ENCODE measurements at places on chromosomes 1 and 21.
A peak's percentile ranks its signal among the peaks of the same experiment; 100 is the strongest.

DNA sequence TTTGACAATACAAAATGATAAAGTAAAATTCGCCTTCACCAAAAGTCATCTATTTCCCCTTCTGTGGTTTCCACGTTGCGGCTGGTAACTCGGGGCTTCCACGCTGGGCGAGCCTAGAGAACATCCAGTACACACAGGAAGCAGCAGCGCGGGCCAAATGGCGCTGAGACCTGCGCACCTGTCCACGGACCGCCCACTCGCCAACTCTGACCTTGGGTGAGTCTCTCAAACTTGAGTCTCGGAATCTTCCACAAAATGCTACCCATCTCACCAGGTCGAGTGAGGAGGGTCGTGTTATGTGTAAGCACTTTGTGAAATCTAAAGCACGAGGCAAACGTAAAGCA is 820 bp upstream of the TTF2 start:
- DNase-seq: no peak

- no peak for DNase-seq
Measured at GRCh38 chr1:209988706-209989105, 50.7 kb downstream of the SYT14 start.

GRCh38 chr21:39082656-39083376 is 100.4 kb downstream of the PSMG1 start:
- no peak for DNase-seq

GRCh38 chr1:183676586-183677189 is 23.6 kb upstream of the APOBEC4 start:
- DNase-seq: peak; percentile 68

GRCh38 chr1:243253211-243253925 is 1.7 kb downstream of the CEP170 start:
- peak; percentile 41 for DNase-seq

DNA sequence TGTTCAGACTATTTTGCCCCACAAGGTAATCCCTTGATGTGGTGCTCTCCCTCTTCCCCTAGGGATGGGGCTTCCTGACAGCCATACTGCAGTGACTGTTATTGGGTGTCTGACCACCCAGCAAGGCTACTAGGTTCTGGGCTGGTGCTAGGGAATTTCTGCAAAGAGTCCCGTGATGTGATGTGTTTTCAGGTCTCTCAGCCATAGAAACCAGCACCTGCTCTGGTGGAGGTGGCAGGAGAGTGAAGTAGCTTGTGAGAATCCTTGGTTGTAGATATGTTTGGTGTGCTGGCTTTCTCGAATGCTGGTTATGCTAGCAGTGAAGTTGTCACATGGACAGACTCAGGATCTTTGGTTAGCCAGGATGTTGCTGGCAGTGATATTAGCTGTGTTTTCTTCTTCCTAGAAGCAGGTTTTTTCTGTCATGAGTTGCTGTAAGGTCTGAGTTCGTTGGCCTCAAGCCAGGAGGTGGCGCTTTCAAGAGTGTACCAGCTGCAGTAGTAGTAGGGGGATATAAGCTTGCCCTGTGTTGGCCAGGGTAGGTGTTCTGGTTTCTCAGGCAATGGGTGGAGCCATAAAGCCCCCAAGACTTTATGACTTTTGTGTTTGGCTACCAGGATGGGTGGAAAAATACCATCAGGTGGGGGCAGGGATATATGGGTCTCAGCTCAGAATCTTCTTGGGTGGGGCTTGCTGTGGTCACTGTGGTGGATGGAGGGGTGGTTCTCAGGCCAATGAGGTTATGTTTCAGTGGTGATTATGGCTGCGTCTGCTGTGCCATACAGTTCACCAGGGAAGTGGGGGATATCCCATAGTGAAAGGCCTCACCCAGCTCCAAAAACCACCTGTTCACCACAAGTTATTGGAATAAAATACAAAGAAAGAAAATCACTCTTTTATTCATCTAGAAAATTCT is 1112.3 kb downstream of the KCNT2 start:
- no peak for DNase-seq

- DNase-seq: no peak
Measured at GRCh38 chr1:25645637-25646400, 29.2 kb downstream of the MAN1C1 start.

DNA sequence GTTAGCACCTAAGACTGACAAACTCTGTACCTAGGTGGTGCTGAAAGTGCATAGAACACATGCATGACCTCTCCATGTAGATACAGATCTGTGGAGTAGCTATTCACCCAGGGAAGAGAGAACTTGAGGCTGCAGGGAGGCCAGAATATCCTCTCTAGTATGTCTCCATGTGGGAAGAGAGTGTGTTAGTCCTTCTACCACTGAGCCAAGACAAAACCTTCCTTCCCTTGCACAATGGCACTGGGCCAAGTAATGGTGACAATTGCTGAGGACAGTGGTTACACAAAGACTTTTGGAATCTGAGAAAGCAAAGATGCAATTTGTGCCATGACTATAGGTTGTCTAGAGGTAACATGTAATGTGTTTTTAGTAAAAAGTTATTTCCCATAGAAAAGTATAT is 52.3 kb downstream of the C1orf198 start:
- no peak for DNase-seq

- DNase-seq: no peak
Measured at GRCh38 chr1:110627764-110628163, 21.6 kb upstream of the KCNA2 start.

- DNase-seq: no peak
Measured at GRCh38 chr1:25098717-25099116, 133.6 kb downstream of the SYF2 start.

DNA sequence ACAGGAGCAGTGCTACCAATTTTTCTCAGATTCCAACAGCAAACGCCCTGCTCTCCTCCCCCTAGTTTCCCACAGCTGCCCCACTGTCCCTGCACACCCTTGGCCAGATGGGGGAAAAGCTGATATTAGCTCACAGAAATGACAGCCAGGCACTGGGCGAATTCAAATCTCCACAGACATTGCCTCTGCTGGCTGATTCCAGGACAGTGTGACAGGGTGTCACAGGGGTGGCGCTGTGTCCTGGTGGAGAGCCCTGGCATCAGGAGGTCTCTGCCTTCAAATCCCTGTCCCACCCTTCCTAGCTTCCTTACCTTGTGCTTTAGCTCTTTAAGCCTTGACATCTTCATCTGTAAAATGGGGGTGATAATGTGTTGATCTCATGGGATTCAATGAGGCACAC is 10.4 kb downstream of the OLIG1 start:
- DNase-seq: no peak

DNA sequence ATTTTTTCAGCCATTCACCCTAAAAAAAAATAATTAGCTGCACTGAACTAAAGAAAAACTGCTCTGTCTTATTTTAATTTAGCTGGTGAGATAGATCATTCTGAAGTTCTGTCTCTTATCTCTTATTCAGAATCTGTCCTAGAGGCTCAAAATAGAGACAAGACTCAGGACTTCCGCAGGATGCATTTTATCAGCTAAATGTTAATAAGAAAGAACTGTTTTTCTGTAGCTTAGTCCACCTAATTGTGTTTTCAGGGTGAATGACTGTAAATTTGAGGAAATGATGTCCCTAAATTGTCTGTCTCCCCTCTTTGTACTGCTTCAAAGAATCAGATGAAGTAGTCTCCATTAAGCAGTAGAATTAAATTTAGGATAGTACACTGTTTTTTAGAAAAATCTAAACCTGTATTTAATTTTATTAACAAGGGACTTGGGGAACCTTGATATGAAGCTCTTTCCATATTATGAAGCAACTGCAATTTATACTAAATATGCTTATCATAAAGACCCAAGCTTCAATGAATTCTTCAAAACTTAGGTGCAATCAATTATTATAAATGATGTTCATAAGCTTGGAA is 671.9 kb downstream of the RWDD3 start:
- no peak for DNase-seq

DNA sequence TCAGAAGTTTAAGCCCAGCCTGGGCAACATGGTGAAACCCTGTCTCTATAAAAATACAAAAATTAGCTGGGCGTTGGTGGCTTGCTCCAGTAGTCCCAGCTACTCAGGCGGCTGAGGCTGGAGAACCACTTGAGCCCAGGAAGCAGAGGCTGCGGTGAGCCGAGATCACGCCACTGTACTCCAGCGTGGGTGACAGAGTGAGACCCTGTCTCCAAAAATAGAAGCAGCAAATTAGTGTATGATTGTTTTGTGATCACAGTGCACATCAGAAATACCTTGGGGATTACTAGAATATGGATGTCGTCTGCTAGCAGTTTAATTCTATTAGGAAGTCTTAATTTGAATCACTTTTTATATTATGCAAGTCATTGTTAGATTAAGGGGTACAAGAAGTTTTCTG is 59.0 kb downstream of the ZBTB17 start:
- no peak for DNase-seq

- no peak for DNase-seq
Measured at GRCh38 chr1:108000620-108001111, 35.7 kb upstream of the VAV3 start.

DNA sequence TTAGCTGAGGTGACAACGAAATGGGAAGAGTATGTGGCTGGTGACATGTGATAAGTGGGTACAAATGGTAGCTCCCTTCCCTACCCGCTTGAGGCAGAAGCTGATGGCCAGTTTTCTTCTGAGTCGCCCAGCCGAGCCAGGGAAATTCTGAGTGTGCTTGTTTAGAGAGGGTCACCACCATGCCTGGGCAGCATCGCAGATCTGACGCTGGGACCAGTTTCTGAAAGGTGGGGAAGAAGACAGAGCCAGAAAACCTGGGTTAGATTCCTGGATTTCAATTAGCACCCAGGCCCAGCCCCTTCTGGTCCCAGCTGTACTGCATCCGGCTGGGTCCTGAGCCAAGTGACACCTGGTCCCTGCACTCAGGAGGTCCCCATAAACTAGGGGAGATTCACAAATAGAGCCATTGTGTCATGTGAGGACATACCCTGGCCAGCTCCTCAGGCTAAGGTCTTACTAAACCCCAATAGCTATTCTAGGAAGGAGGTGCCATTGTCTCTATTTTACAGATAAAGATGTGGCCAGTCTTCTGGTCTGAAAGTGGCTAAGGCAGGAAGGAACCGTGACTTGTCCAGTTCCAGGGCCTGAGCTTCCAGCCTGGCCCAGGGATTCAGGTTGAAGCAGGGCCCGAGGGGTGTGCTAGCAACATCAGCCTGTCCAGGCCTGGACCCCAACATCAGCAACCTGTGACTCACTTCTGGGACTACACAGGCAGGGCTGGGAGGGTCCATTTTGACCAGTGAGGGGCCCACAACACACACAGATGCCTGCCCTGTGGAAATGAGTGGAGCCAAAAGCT is 1.7 kb upstream of the TMEM61 start:
- DNase-seq: no peak

DNA sequence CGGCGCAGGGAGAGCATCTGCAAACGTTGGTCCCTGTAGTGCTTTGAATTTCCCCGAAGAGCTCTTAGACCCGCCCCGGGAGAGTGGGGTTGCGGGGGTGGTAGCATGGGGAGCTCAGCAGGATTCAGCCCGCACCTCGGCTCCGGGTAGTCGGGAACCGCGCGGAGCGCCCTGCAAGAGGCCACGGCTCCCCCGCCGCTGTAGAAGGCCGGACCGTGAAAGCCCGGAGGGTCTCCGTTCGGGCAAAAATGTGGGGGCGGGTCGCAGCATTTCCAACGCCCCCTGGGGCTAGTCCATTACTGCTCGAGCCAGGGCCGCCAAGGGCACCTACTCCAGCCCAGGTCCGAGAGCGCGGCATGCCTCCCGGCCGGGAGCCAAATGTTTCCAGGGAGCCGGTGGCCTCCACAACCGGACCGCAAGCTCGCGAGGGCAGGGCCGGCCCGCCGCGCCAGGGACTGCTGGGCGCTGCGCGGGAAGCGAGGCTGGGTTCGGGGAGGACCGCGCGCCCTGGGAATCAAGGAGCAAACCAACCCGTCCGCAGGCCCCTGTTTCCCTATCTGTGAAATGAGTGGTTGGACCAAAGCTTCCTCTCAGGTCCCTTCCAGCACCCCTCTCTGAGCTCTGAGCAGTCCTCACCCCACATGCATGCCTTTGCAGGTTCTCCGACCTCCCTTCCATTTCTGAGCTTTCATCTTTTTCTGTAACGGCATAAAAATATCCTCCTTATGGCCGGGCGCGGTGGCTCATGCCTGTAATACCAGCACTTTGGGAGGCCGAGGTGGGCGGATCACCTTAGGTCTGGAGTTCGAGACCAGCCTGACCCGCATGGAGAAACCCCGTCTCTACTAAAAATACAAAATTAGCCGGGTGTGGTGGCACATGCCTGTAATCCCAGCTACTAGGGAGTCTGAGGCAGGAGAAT is 775 bp upstream of the TMEM63A start:
- peak; percentile 13 for DNase-seq

DNA sequence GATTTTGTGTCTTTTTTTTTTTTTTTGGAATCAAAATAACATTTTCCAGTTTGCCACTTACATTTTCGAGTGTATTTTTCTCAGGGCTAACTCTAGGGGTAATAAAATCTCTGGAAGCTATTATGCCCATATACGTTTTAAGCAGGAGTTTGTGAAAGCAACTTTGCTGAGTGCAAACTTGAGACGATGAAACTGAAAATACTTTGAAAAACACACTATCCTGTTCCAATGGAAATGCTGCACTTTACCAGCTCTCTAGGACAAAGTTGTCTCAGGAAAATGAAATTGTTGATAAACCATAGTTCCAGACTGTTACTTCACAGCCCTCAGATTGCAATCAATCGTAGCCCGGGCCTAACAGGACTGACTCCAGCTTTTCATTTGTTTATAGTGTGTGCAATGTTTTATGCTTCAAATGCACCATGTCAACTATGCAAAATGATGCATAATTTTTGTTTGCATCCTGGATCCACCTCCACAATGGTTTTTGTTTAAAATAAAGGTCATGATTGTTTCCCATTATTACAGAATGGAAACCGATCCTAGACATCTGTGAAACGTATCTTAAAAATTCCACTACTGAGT is 220.6 kb upstream of the PKN2 start:
- DNase-seq: no peak

- DNase-seq: peak; percentile 54
Measured at GRCh38 chr1:197799271-197799670, 24.0 kb upstream of the DENND1B start.

DNA sequence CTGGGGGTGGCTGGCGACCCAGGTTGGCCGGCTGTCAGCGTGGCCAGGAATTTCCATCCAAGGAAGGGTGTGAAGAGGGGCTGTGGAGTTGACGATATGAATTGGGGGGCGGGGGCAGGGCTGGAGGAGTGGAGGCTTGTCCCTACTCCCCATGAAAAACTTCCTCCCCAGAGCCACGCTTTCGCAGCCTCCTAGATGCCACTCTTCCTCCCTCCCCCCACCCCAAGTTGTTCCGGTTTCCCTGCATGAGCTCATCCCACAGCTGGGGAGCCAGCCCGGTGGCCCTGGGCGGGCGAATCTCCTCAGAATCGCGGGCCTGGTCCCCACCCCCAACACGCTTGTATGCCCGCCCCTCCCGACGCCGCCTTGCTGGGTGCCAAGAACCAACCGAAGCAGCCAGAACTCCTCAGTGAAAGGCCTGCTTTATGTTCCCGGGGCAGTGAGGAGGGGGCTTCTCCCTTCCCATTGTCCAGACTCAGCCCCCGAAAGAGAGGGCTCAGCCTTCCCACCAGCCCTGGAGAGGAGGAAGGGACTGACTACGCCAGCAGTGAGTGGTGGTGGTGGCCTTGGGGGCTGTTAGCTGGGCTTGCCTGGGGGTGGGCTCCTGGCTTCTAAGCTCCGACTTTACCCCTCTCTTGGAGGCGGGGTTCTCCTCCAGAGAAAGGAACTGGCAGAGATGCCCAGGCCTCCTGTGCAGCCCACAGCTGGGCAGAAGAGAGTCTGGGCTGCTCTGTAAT is 1.8 kb upstream of the CSMD2 start:
- no peak for DNase-seq

- DNase-seq: peak; percentile 6
Measured at GRCh38 chr1:183417772-183418491, at the start of gene NMNAT2. NMNAT2 (minus strand) TSS chr1:183418380; CDS start chr1:183418267, 113 bp downstream.

- DNase-seq: no peak
Measured at GRCh38 chr1:203215573-203215972, 13.9 kb downstream of the CHIT1 start.

- no peak for DNase-seq
Measured at GRCh38 chr1:30856260-30856790, 52.2 kb downstream of the SDC3 start.

Data from HFFc6 (cell line).